ENCODE measurements at places on chromosomes 3 and 15. TPM values are rescaled to one million over a fixed set of nuclear protein-coding genes. Genes with fewer than 3 reads are reported as not detected.

Gene DISP2
- total RNA-seq = 1.1 TPM

Gene C2CD4A
- 0.17 TPM for total RNA-seq

Gene TMC3
- not detected for total RNA-seq

Gene U2SURP
- 84.9 TPM for total RNA-seq

Gene ARL14
- total RNA-seq = 0.35 TPM

Gene STRC
- 0.07 TPM for total RNA-seq

Gene PLCB2
- total RNA-seq = 0.97 TPM

Gene THPO
- 0.16 TPM for total RNA-seq

Gene NOX5
- 0.24 TPM for total RNA-seq

Gene NR1I2
- not detected for total RNA-seq

Gene SOX2
- total RNA-seq = 0.41 TPM

Gene COL6A5
- total RNA-seq = not detected

Gene C3orf49
- total RNA-seq = not detected

Gene CCR9
- not detected for total RNA-seq

Gene LCTL
- total RNA-seq = not detected

Gene SLC22A13
- total RNA-seq = not detected

Gene KLF13
- 120 TPM for total RNA-seq

Gene MUC13
- 7.0 TPM for total RNA-seq

Gene B3GALNT1
- total RNA-seq = 0.27 TPM

Gene LARP6
- total RNA-seq = 46.3 TPM

Gene LOXL1
- 0.70 TPM for total RNA-seq

Gene TMCO5A
- total RNA-seq = not detected

Gene IQCF5
- not detected for total RNA-seq

Gene COLQ
- total RNA-seq = 0.25 TPM

Gene GOLGA8S
- 0.14 TPM for total RNA-seq

Gene ACKR2
- 0.13 TPM for total RNA-seq

Gene MORF4L1
- 660 TPM for total RNA-seq

Gene NAA80
- total RNA-seq = 5.1 TPM

Gene SERPINI2
- not detected for total RNA-seq

Data from A549 treated with AZD2906 at 1 μM for 4 hours (cell line).